ENCODE measurements at places on chromosomes 2 and 18. TPM values are rescaled to one million over a fixed set of nuclear protein-coding genes. Genes with fewer than 3 reads are reported as not detected.

CCDC150 gene
- 30.6 TPM for total RNA-seq

BOLL gene
- not detected for total RNA-seq

ASTL gene
- total RNA-seq = 1.9 TPM

CIB4 gene
- not detected for total RNA-seq

INHBB gene
- not detected for total RNA-seq

REG1B gene
- not detected for total RNA-seq

HMSD gene
- 5.5 TPM for total RNA-seq

SIX3 gene
- total RNA-seq = not detected

NEU2 gene
- total RNA-seq = not detected

- peak; percentile 94 for DNase-seq
Observed at GRCh38 chr2:239275044-239275685, 125.7 kb downstream of the HDAC4 start.

GRCh38 chr2:84278386-84278785, 180.7 kb downstream of the SUCLG1 start:
- DNase-seq = no peak

DNA sequence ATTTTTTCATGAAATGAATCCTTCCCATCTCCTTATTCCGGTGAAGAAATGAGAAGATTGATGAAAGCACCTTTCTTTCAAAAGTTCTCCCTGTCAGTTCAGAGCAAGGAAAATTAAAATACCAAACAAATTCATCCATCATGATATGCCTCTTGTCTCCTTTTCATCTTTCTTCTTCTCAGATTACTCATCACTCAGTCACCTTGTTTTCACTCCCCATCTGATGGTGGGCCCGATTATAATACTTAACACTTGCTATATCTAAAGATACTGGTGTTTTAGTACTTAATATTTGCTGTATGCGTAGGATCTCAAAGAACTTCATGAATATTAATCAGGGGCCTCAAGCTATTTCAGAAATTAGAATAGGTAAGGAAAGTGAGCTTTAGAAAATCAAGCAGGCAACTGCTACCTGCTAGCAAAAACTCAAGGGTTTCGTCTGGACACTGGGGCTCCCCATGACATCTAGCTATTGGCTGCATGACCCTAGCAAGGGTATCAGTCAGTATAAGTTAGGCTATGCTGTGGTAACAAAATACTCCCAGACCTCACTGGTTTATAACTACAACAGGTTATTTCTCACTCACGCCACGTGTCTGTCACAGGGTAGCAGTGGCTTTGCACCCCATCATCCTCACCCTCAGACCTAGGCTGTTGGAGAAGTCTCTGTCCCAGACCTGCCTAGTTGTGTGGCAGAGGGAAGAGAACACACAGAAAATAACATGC, 39.0 kb upstream of the RNF152 start:
- no peak for DNase-seq

DNA sequence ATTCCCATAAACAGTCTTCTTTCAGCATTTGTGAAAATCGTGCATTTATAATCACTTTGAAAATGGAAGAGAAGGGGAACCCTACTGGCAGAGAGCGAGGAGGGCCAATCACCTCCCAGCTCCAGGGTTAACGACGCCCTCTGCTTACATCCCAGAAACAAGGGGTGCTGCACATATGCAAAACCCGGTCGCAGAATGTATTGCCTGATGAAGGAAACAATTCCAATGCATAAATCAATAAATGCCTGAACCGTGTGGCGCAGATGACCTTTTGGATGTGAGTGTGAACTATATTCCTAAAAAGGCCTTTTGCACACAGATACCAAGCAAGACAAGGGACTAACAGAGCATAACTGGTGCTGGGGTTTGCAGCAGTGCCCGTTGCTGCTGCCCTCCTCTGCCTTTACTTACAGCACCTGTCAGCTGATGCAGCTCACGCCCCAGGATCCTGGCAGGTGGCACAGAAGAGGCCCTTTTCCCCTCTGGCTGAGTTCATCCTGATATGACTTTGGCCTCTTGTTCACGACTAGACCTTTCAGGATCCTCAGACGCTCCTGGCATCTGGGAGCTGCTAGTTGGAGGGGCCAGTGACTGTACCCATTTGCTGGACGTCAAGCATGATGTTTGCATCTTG, 67.8 kb downstream of the MYT1L start:
- no peak for DNase-seq

GRCh38 chr18:76847916-76848315, 25.6 kb downstream of the ZNF236 start:
- no peak for DNase-seq

- DNase-seq = no peak
Observed at GRCh38 chr2:223618172-223619035, 16.2 kb upstream of the SCG2 start.

DNA sequence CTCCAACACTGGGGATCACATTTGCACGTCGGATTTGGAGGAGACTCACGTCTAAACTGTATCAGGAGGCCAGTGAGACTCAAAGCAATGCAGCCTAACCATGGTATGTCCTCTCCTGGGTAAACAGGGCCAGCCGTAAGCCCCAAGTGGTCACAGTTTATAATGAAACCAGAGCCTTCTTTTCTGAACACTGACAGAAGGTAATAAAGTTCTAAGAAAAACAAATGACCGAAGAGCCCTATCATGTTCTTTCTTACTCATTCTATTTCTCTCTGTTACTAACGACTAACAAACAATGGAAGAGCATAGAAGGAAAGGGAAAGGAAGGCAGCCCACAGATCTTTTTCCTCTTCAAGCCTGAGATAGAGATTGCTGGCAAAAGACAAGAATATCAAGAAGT, 796.8 kb upstream of the SOX11 start:
- DNase-seq = no peak

DNA sequence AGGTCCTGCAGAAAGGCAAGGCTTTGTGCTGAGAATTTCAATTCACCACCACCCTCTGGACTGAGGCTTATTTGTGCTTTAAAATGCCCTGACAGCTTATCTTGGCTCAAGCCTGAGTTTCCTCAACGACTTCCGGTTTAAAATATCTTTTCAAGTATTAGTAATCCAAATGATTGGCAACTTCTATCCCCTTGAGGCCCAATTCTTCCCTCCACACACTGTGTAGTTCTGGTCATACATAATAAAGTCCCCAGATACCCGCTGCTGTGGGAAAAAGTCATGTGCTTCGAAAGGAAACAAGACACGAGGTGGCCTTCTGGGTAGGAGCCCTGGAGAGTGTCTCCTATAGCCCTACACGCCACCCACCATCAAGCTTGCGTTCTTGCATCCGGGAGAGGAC, 393.4 kb downstream of the ALK start:
- DNase-seq = no peak

DNA sequence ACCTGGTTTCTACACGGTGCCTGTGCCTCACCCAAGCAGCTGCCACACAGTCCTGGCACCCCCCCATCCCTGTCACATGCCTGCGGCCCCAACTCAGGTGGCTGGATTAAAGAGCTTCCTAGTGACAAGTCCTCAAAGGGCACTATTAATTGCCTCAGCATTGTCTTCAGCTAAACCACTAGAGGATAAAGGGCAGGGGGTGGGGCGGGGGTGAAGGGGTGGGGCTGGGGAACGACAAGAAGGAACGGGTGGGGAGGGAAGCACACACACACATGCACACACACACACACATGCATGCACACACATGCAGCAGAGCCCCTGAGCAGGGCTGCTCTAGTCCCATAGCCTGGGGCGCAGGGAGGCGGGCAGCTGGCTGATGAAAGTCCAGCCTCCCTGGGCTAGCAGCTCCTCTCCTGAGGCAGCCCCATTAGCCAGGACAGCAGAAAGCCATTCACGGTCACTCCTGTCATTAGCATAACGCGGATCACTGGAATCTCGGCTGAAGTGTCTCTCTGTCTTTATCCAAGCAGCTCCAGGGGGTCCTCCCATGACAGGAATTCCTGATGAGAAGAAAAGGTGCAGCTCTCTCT, 7.4 kb upstream of the TEX261 start:
- no peak for DNase-seq

DNA sequence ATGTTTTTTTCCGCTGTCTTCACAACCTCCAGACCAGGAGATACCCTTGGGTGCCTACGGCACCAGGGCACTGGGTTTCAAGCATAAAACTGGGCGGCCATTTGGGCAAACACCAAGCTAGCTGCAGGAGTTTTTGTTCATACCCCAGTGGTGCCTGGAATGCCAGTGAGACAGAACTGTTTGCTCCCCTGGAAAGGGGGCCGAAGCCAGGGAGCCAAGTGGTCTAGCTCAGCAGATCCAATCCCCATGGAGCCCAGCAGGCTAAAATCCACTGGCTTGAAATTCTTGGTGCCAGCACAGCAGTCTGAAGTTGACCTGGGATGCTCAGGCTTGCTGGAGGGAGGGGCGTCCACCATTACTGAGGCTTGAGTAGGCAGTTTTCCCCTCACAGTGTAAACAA, 265.3 kb upstream of the ZEB2 start:
- no peak for DNase-seq

DNA sequence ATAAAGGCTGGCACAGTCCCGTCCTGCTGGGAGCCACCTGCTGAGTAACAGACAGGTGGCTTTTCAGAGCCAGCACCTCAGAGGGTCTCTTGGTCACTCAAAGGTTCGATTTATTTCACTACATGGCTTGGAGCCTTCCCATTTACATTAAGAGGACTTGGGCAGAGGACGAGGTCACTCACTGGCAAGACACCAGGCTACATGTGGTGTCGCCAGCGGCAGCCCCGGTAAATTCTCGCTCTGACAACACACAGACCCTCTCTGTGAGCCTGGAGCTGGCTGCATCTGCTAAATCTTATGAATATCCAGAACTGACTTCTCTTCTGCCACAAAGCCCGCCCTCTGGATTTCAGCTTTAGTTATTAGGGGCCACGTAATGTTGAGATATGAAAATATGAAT, 254.7 kb downstream of the VAPA start:
- DNase-seq = no peak

DNA sequence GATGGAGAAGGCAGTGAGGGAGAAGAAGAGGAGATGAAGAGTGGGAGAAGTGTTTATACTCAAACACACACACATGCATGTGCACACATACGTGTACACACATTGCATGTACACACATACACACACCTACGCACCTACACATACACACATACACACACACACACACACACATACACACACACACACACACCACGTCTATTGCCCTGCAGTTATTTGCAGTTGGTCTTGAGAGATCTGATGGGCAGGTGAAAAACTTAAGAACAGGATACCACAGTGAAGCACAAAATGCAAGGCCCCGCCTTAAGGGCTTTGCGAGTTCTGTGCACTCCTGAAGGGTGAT, 190.2 kb downstream of the MYCN start:
- DNase-seq = no peak

GRCh38 chr2:130369965-130370341, 14.1 kb downstream of the PTPN18 start:
- DNase-seq = no peak

- no peak for DNase-seq
Observed at GRCh38 chr18:34018336-34018735, 206.4 kb downstream of the NOL4 start.

- DNase-seq = no peak
Observed at GRCh38 chr2:43585708-43586107, 10.1 kb downstream of the THADA start.

- DNase-seq = no peak
Observed at GRCh38 chr18:34760444-34760843, 50.3 kb downstream of the DTNA start.

- DNase-seq = peak; percentile 23
Observed at GRCh38 chr2:240525802-240526201, 32.0 kb downstream of the ANKMY1 start.

GRCh38 chr2:207869784-207870778, 100.4 kb upstream of the FZD5 start:
- DNase-seq = no peak

DNA sequence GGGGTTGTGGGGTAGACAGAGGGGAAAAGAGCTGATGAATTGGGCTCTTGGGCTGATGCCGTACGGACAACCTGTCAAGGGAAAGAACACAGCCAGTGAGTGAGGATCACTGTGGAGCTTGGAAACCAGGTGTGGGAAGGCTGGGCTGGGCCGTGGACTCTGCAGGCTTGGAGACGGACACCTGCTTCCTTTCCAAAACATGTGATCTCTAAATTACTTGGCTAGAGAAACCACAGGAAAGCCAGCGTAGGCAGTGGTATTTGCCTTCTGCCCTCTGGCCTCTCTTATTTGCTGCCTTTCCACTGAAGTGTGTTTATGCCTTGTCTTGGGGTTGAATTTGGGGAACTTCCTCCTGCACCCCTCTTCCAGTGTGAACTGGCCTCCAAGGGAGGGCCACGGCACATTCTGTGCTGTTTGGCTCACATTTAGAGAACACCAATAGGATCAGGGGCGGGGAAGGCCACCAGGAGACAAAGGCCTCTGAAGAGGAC, 267.7 kb downstream of the PRKCE start:
- no peak for DNase-seq

- DNase-seq = no peak
Observed at GRCh38 chr18:54184836-54185235, 39.6 kb downstream of the MBD2 start.

DNA sequence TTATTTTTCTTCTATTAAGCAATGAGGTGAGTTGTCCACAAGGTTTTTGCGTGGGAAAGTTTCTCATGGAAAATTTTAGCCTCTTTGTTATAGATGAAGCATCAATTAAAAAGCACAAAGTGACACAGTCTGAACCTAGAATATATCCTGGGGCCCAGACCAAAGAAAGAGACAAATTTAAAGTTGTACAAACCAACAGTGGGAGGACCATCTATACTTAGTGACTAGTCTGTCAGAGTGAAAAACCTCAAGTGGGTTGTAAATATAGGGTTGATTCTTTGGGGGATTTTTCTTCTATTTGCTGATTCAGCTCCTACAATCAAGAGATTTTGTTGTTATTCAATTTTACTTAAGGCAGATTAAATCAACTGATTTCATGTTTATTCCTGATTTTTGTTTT, 256.2 kb downstream of the SATB2 start:
- DNase-seq = no peak

DNA sequence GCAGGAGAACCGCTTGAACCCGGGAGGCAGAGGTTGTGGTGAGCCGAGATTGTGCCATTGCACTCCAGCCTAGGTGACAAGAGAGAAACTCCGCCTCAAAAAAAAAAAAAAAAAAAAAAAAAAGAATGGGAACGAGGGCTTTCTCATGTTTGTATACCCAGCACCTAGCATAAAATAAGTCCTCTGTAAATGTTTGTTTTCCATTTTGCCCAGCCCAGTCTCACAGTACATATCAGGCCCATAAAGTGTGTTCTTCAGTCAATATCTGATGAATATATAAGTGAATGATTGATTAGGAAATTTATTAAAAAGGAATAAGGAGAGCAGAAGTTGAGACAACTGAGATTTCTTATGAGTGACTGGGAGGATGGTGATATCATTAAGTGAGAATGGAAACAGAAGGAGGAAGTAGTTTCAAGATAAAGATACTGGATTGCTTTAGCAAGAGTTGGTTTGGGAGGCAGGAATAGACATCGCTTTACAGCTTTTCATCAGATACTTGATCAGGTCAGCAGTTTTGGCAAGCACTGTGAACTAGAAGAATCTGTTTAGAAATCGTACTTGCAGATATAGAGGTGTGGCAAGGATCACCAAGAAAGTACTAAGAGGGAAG, 327.5 kb downstream of the KIAA1328 start:
- DNase-seq = no peak

All from activated CD8-positive, alpha-beta memory T cell treated with anti-CD3 and anti-CD28 coated beads, Interleukin-2, amount 10 ng/mL, durations not matched to agents 7 days and 5 days (primary cell).